ENCODE measurements at places on chromosomes 2 and 18.

- no peak for DNase-seq
Measured at GRCh38 chr2:236998758-236999157, 86.9 kb upstream of the COPS8 start.

DNA sequence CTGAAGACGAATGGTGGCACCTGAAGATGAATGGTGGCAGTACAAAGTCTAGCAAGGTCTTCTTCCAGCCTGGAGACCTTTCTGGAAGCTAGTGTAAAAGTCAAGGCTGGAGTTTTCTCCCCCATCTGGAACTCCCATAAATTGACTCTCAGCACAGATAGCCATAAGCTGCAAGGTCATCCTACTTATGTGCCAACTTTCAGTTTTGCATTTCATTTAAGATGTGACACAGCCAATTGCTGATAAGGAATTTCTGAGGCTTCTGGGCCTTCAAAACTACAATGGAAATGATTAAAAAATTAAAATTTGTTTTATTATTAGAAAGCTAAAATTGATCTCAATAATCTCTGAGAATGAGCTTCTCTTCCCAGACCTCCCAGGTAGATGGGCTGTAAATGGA lies 10.2 kb downstream of the XDH start:
- no peak for DNase-seq

- no peak for DNase-seq
Measured at GRCh38 chr2:229261599-229261998, 9.5 kb downstream of the PID1 start.

- DNase-seq = no peak
Measured at GRCh38 chr2:84849271-84849952, 31.5 kb downstream of the TRABD2A start.

DNA sequence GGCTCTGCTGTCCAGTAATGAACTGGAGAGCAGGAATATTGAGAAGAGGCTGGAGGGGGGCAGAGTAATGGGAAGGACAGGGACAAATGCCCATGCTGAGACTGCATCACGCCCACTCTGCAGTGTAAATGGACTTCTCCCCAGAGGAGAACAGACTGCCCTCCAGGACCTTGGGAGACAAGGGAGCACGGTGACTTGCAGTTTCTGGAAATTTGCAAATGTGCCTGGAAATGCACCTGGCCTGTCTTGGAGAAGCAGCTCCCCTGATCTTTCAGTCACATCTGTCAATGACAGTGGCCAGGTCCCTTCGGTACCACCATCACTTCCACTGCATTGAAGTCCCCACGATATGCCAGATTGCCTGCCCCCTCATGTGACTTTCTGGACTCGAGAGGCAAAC lies 178.7 kb upstream of the SH3BP4 start:
- no peak for DNase-seq

GRCh38 chr18:54240629-54241107 lies 16.2 kb upstream of the MBD2 start:
- no peak for DNase-seq

DNA sequence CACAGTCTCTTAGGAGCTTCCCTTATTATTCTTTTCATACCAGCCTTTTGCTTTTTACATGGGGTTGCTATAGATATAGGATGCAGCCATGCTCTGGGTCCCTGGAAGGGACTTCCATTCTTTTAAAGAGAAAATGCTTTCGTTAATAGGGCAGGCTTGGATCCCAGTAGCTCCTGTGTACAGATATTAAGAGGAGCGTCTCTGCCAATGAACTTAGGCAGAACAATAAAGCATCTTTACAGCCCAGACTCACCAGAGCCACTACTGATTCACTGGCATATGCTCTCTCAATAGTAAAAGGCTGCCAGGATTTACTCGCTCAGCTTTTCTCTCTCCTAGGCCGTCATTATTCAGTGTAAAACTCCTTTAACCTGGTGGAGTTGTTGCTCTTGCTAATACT lies 1385.4 kb upstream of the PIK3C3 start:
- no peak for DNase-seq

GRCh38 chr18:63155169-63155852 lies 164.3 kb downstream of the BCL2 start:
- DNase-seq = peak; percentile 61

GRCh38 chr2:235064976-235065375 lies 113.2 kb downstream of the SH3BP4 start:
- DNase-seq = no peak

GRCh38 chr18:28995319-28995718 lies 818.4 kb upstream of the CDH2 start:
- no peak for DNase-seq

GRCh38 chr2:210630873-210631560 lies 74.6 kb downstream of the CPS1 start:
- no peak for DNase-seq

DNA sequence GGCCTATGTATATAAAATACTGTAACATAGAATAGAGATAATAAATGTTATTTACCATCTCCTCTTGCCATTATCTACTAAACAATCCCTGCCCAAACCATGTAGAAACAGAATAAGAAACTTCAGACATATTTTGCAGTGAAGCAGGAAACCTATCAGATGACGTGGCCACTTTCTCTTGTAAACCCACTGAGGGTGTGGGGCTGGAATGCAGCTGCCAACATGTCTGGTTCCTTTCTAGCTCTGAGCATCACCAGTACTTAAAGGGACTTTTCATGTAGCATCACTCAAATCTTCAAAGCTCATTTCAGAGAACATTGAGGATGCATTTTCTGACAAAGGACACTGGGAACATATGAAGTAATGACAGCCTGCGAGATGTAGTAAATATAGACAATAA lies 251.8 kb downstream of the LPIN1 start:
- DNase-seq = no peak

DNA sequence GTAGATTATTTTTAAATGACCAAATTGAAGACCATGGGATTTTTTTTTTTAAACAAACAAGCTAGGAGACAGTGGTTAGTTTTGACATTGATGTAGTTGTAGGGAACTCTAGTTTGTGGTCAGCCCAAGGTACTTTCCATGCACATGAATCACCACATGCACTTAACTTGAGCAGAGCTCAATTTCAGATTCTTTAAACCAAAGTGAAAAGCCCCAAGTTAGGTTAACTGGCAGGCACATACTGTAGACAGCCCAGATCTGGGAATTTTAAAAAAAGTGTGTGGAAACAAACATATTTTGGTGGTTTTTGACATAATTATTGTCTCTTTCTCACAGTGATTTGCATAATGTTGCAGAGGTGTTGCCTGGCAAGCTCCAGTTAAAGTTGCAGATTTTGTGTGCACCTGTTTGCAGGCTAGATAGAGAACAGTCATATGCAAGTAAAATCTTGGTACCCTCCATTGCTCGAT lies 88.4 kb downstream of the BCL2L11 start:
- no peak for DNase-seq

DNA sequence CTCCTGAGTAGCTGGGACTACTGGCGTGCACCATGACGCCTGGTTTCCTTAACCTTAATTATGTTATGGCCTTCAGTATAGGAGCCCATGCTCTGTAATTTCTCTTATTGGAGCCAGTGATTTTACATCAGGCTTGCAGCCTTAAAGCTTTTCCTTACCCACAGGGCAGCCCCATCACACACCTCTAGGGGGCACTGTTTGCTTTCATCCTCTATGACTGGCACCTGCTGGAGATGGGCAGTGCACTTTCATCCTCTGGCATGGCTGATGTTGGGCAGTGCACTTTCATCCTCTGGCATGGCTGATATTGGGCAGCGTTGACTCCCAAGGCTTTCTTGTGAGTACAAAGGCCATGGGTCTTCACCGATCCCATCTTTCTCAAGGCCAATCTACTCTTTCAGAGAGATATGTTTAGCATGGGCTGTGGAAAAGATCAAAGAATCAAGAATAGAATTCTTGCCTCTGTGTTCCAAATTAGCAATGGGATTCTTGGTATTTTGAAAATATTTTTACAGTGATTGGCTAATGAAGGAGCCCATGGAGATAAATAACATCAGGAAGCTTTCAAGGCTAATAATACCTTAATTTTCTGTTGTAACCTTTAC lies 80.7 kb upstream of the MEX3C start:
- peak; percentile 26 for DNase-seq

GRCh38 chr2:9552219-9553178 lies 3.1 kb downstream of the ADAM17 start:
- DNase-seq = no peak

DNA sequence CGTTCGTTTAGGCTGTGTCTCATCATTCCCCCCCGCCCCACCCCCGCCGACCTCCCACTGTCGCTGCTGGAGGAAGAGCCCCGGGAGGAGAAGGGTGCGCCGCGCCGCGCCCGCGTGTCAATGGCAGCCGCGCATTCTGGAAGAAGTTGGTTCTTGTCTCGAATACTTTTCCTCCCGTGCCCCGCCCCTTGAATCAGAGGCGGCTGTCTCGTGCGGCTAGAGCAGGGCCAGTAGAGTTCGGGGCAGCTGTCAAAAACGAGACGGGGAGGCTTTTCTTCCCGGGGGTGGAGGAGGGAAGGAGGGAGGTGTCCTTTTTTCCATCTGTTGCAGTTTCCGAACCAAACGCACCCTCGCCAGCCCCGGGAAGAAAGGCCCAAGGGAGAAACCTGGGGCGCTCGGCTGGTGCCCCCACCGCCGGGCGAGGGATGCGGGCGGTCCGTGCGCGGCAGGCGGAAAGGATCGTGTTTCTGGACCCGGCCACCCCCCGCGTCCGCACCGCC lies 410 bp upstream of the TGIF1 start:
- peak; percentile 66 for DNase-seq

DNA sequence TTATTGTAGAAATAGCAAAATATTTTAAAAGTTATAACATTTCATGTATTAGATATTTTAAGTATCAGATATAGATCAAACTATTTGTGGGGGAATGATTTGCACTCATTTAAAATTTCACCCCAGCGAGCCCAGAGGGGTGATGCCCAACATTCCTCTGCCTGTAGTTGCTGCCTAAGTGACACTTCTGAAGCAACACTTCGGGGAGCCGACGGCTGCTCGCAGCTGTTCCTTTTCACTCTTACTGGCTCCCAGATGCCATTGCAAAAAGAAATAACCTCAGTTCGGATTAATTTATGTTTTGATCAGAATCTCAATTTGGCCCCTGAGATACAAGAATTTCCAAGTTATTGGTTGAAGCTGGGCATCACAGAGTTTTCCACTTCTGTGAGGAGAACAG lies 603.8 kb downstream of the PLCL1 start:
- no peak for DNase-seq

DNA sequence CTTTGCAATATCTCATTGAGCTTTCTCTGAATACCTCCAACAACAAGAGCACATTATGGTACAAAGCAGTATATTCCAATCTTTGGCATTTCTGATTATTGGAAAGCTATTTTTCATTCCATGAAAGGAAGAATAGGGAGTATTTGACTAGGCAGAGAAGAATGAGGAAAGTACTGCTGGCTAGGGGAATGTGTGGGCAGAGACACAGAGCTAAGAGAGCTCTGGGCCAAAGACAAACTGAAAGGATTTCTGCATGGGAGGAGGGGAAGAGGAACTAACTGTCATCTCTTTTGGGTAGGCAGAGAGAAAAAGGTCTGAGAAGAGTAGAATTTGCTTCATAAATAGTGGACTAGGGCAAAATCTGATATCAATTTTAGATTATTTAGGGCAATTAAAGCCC lies 150.8 kb downstream of the CCDC85A start:
- DNase-seq = no peak

- no peak for DNase-seq
Measured at GRCh38 chr18:79912409-79912991, 39.0 kb downstream of the SLC66A2 start.

DNA sequence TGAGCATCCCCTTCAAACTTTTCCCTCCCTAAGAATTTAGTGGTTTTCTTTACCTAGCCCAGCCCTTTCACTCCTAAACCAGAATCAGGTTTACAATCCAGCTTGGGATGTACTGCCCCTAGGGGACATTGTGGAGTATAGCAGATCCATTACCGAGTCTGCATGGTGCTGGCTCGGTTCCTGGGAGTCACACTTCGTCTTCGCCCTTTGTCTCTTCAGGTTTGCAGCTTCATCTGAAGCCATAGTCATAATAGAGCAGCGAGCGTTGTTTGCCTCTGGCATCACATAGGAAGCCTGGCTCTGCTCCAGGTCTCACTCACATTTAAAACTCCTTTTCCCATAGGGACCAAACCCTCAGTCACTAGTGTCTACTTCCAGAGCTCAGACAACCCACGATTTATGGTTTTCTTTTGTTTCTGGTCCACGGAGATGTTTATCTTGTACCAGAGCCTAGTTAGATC lies 16.8 kb upstream of the LYPD6 start:
- DNase-seq = peak; percentile 96

- DNase-seq = no peak
Measured at GRCh38 chr18:35842536-35842935, 129.9 kb upstream of the RMP24 start.

GRCh38 chr2:36329251-36329650 lies 26.3 kb upstream of the CRIM1 start:
- DNase-seq = no peak

- no peak for DNase-seq
Measured at GRCh38 chr2:100683231-100683630, 120.4 kb downstream of the PDCL3 start.

- DNase-seq = no peak
Measured at GRCh38 chr2:77513191-77513590, 9.0 kb downstream of the LRRTM4 start.

DNA sequence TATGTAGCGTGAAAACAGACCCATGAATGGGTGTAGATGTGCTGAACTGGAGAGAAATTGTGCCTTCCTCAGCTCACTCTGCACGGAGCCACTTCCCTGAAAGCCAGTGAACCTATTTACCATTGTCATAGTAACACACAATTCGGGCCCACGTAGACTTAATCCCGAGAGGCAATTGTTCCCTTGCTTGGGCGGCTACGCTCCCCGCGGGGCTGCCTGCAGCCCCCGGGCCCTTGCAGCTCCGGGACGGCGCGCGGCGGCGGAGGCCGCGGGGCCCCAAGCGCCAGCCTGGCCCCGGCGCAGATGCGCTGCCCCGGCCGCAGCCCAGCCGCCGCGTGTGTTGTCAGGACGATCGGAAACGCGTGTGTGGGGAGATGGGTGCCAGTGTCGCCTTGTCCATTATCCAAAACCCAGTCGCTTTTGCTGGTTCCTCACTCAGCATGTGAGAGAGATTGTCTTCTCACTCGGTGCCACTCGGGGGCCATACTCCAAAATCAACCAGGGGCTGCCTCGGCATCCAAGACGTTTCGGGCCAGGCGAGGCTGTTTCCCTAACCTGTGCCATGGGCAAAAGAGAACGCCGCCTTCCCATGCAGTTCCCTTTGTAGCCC lies 17.9 kb upstream of the LRRTM1 start:
- DNase-seq = no peak

DNA sequence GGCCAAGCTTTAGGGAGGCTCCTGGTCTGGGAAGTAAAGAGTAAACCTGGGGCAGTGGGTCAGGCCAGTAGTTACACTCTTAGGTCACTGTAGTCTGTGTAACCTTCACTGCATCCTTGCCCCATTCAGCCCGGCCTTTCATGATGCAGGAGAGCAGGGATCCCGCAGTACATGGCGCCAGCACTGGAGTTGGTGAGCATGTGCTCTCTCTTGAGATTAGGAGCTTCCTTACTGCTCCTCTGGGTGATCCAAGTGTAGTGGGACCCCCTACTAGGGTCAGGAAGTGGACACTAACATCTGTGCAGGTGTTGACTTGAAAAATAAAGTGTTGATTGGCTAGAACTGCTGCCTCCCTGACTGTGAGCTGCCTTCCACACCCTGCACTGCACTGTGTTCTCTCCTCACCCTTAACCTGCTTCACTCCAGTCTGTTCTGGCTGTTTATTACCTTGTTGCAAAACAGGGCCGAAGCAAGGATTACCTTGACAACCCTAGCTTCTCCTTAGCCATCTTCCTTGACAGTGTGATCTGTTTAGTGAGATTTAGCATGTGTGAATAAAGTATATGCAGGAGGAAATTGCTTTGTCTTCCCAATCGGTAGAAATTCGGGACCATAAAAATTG lies 5.2 kb downstream of the RETREG2 start:
- no peak for DNase-seq

GRCh38 chr18:57533006-57533867 lies 53.3 kb downstream of the FECH start:
- peak; percentile 30 for DNase-seq

- peak; percentile 12 for DNase-seq
Measured at GRCh38 chr2:48315896-48316194, 214.1 kb upstream of the STON1 start.
